ENCODE measurements at places on chromosomes 2 and 18. TPM values are rescaled to one million over a fixed set of nuclear protein-coding genes. Genes with fewer than 3 reads are reported as not detected.

DNA sequence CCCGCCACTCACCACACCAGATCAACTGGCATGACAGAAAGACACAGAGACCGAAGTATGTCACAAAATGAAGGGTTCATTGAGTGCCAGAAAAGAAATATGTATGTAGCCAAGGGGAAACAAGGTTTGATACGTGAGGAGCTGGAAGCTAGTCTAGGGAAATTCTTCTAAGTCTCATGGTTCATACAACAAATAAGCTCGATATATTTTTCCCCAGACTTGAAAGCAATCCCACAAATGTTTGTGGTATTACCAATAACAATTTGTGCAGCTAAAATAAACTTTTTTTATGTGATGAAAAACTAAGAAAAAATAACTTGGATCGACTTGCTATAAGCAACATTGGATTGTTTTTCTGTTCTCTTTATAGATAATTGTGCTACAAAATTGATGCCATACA, 777.0 kb downstream of the TSN start:
- DNase-seq: no peak

DNA sequence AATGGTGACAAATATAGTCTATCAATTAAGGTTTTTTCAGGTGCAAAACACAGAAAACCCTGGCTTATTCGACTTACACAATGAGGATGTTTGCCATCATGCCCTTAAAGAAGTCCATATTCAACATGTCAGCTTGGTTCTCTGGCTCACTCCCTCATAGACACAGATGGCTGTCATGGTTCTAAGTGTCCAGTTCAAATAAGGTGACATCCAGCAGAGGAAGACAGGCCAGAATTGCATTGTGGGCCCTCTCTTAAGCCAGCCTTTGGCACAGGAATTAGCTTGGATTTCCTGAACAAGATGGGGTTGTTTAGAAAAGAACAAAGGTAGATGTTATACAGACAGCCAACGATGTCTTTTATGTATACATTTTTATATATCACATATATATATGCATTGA, 18.7 kb upstream of the SLC1A4 start:
- DNase-seq: no peak

The CHRND gene
- not detected for total RNA-seq

The CIB4 gene
- total RNA-seq: not detected

The PLCL1 gene
- 11.1 TPM for total RNA-seq

The AP1S3 gene
- total RNA-seq: 1.3 TPM

- DNase-seq: no peak
These were observed 6.7 kb upstream of the ONECUT2 start for GRCh38 chr18:57428221-57429150.
